ENCODE measurements at places on chromosomes 5 and 9.
A peak's percentile ranks its signal among the peaks of the same experiment; 100 is the strongest.

GRCh38 chr9:130029223-130029973 lies 13.6 kb downstream of the FNBP1 start:
- H3K4me3 ChIP-seq: no peak overlapping the region
- peaks cover 6% of the 10 kb centered on the region for H3K4me1 ChIP-seq
- no peaks in the 10 kb centered on the region for H3K36me3 ChIP-seq
- DNase-seq: no peak
- no peak overlapping the region for H3K27ac ChIP-seq

GRCh38 chr9:112327718-112328450 lies 5.5 kb downstream of the PTBP3 start:
- no peaks in the 10 kb centered on the region for H3K36me3 ChIP-seq
- no peak overlapping the region for H3K27ac ChIP-seq
- no peaks in the 10 kb centered on the region for H3K4me1 ChIP-seq
- no peaks in the 10 kb centered on the region for H3K27me3 ChIP-seq

- peak; percentile 60 for DNase-seq
- peaks cover 11% of the 10 kb centered on the region for H3K4me1 ChIP-seq
- peak overlapping the region; percentile 99 for H3K4me3 ChIP-seq
- H3K36me3 ChIP-seq: peaks cover 29% of the 10 kb centered on the region
- peak overlapping the region; percentile 97 for H3K27ac ChIP-seq
- H3K27me3 ChIP-seq: no peaks in the 10 kb centered on the region
These were observed 1.6 kb downstream of the SKP1 start for GRCh38 chr5:134174841-134175839.

DNA sequence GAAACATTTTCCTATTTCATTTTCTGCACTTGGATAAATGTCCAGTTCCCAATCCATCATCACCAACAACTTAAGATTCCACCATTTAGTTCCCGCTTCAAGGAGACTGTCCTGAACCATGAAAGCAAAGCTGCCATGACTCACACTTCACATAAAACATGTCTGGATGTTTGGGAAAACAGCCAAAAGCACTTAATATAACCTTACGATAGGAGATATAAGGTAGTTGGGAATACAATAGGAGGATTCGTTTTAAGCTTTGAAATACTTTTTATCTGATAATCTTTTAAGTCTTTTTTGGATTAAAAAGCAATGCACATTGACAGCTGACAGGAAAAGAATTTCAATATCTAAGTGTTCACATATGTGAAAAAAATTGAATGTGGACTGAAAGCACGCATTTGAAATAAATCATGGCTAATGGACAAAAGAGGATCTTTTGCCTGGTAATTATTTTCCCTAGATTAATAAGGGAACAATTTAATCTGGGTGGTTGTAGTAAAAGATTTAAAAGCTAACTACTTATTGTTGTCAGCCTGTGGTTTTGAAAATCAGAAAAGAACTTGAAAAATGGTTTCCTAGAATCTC lies 17.3 kb upstream of the TGFBI start:
- H3K4me3 ChIP-seq: no peak overlapping the region
- H3K4me1 ChIP-seq: peaks cover 57% of the 10 kb centered on the region
- H3K27me3 ChIP-seq: no peaks in the 10 kb centered on the region
- no peaks in the 10 kb centered on the region for H3K36me3 ChIP-seq
- DNase-seq: peak; percentile 93

DNA sequence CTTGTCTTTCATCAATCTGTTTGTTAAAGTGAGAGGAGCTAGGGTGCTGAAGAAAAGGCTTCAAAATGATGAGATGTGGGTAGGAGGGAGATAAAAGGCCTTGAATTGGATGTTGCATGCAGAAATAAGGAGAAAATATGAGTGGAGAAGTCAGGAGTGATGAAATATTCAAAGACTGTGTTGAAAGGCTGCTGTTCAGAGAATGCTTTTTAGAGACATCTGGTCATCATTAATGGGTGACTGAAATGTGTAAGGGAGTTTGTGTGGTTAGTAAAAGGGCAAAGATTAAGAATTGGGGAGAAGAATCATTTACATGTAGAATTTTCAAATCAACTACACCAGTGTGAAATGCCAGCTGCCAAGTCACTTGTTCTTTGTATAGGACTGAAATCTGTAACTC lies 383.9 kb downstream of the MAT2B start:
- DNase-seq: peak; percentile 83
- H3K36me3 ChIP-seq: no peaks in the 10 kb centered on the region
- H3K27me3 ChIP-seq: no peaks in the 10 kb centered on the region
- H3K27ac ChIP-seq: no peak overlapping the region
- H3K4me1 ChIP-seq: no peaks in the 10 kb centered on the region

DNA sequence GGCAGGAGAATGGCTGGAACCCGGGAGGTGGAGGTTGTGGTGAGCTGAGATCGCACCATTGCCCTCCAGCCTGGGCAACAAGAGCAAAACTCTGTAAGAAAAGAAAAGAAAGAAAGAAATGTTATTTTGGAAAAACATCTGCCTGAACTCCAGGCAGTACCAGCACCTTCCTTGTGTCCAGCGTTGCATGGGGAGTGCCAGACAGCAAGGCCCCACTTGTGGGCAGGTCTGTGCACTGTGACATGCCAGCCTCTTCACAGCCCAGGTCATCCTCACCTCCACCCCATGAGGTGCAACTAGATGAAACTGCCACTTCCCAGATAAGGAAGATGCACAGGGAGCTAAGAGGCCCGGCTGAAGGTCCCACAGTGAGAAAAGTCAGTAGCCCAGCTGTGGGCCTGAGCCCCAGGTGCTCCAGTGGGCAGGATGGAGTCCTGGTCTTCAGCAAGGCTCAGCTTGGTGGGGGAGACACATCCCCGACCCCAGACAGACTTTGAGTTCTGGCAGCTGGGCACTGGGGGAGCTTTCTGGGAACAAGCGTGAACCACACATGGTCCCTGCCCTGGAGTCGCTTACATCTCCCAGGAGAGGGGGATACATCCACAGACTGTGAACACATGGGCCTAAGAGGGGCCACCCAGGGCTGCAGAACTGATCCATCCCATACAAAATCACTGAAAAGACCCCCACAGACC lies 146.9 kb upstream of the IER5L start:
- DNase-seq: no peak
- H3K4me3 ChIP-seq: no peak overlapping the region
- H3K4me1 ChIP-seq: peaks cover 11% of the 10 kb centered on the region
- no peak overlapping the region for H3K27ac ChIP-seq
- no peaks in the 10 kb centered on the region for H3K36me3 ChIP-seq

- no peak overlapping the region for H3K4me3 ChIP-seq
- no peaks in the 10 kb centered on the region for H3K4me1 ChIP-seq
- H3K27me3 ChIP-seq: no peaks in the 10 kb centered on the region
- no peaks in the 10 kb centered on the region for H3K36me3 ChIP-seq
- H3K27ac ChIP-seq: no peak overlapping the region
These were observed 68.2 kb downstream of the BARX1 start for GRCh38 chr9:93886911-93887310.

DNA sequence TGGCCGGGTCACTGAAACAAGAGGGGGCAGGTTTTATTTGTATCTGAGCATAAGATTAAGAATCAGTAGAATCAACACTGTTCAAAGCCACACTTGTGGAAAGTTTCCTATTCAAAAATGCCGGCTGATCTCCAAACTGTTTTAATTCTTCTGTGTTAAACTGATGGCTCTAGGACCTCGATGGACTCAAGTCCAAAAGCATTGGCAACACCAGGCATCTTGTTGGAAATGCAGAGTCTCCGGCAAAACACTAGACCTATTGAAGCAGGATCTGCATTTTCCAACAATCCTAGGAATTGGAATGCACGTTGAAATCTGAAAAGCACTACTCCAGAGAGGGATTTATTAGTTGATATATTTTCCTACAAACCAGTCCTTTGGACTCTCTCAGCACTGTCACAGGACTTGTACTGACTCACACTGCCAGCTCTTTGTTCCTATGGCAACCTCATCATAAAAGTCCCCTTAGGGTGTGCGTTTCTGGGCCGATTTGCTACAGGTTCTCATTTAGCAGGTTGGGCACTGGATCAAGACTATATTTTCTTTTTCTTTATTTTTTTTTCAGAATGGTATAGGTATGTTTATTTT lies 48.1 kb upstream of the PCA3 start:
- DNase-seq: peak; percentile 41
- H3K27me3 ChIP-seq: no peaks in the 10 kb centered on the region
- no peak overlapping the region for H3K27ac ChIP-seq
- H3K4me1 ChIP-seq: no peaks in the 10 kb centered on the region

DNA sequence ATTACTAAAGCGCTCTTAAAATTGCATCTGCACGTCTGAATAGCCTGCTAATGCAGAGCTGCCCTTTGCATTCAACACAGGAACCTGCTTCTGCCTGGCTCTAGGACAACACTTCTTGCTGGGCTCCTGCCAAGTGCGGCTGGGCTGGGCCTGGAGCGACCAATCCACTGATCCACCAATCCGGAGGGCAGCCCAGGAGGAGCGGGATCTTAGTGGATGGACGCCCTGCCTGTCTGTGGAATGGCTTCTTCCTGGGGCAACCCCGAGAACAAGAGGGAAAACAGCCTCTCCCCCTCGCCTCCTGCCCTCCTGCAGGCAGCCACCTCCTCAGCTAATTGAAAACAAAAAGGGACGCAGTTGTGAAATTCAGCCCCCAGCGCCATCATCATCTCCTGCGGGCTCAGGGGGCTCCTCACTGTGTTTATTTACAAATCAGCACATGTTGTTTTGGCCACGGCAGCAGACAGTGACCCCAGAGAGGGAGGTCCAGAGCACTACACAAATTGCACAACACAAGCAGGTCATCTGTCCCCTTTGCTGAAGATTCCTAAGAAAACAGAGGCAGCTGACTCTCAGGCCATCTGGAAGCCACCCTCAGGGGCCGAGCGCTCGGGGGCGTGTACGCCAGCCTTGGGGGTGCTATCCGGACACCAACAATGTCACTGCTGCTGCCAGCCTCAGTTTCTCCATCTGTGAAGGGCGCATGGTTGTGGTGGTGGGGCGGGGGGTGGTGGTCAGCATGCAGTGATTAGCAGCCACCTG lies 57.3 kb downstream of the GADD45G start:
- H3K36me3 ChIP-seq: no peaks in the 10 kb centered on the region
- no peak overlapping the region for H3K27ac ChIP-seq
- peaks cover 11% of the 10 kb centered on the region for H3K4me1 ChIP-seq
- peaks cover 3% of the 10 kb centered on the region for H3K27me3 ChIP-seq
- peak overlapping the region; percentile 42 for H3K4me3 ChIP-seq
- DNase-seq: peak; percentile 95

DNA sequence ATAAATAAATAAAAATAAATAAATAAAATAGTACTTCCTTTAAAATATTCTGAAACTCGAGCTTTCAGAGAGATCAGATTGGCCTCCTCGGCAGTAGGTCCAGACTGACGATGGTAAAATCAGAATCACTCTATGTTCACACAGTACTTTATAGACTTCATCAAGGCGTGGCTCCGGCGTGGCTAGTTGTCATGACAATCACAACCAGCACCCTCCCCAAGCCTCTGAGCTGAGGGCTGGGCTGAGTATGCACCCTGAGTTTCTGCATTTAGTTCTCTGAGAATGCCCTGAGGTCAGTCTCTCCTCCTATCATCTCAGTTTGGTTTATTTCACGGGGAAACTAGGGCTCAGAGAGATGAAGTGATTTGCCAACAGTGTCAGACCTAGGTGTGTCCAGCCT lies 43.3 kb upstream of the BARHL1 start:
- no peak for DNase-seq
- no peaks in the 10 kb centered on the region for H3K4me1 ChIP-seq
- no peak overlapping the region for H3K27ac ChIP-seq
- H3K36me3 ChIP-seq: no peaks in the 10 kb centered on the region
- H3K27me3 ChIP-seq: no peaks in the 10 kb centered on the region

- no peak overlapping the region for H3K27ac ChIP-seq
- DNase-seq: peak; percentile 26
- H3K36me3 ChIP-seq: no peaks in the 10 kb centered on the region
- no peaks in the 10 kb centered on the region for H3K4me1 ChIP-seq
These were observed 402.3 kb upstream of the ZNF608 start for GRCh38 chr5:125148706-125149105.

- peak; percentile 56 for DNase-seq
- H3K27ac ChIP-seq: no peak overlapping the region
- no peaks in the 10 kb centered on the region for H3K27me3 ChIP-seq
- no peaks in the 10 kb centered on the region for H3K36me3 ChIP-seq
- H3K4me3 ChIP-seq: no peak overlapping the region
- H3K4me1 ChIP-seq: no peaks in the 10 kb centered on the region
These were observed 49.5 kb upstream of the CD180 start for GRCh38 chr5:67246108-67246507.

DNA sequence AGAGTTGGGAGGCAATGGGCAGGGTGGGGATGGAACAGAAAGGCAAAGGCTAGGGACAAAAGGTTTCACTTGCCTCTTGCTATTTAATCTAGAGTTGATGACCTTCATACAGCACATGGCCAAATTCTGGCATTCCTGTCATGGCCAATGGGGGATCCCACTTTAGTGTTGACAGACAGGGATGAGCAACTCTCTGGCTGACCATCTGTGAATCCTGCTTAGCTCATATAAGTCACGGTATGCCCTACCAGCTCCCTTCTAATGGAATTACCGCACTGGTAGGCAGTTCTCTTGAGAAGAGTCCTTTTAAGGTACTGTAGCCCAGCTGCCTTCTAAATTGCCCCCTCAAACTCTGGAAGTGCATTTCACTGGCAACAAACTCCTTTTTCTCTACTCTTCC lies 76.1 kb downstream of the MAMDC2 start:
- peak overlapping the region; percentile 83 for H3K27ac ChIP-seq
- H3K4me3 ChIP-seq: no peak overlapping the region
- no peak for DNase-seq
- no peaks in the 10 kb centered on the region for H3K27me3 ChIP-seq
- H3K4me1 ChIP-seq: peaks cover 37% of the 10 kb centered on the region

- H3K36me3 ChIP-seq: no peaks in the 10 kb centered on the region
- DNase-seq: no peak
- H3K4me3 ChIP-seq: no peak overlapping the region
- no peaks in the 10 kb centered on the region for H3K4me1 ChIP-seq
- peaks cover 2% of the 10 kb centered on the region for H3K27me3 ChIP-seq
- no peak overlapping the region for H3K27ac ChIP-seq
These were observed 272.4 kb downstream of the CDK5RAP2 start for GRCh38 chr9:120307599-120307998.

- no peak for DNase-seq
- no peak overlapping the region for H3K4me3 ChIP-seq
- H3K4me1 ChIP-seq: no peaks in the 10 kb centered on the region
- H3K27ac ChIP-seq: no peak overlapping the region
- H3K36me3 ChIP-seq: no peaks in the 10 kb centered on the region
- H3K27me3 ChIP-seq: no peaks in the 10 kb centered on the region
These were observed 277.8 kb upstream of the TYRP1 start for GRCh38 chr9:12415361-12415760.

DNA sequence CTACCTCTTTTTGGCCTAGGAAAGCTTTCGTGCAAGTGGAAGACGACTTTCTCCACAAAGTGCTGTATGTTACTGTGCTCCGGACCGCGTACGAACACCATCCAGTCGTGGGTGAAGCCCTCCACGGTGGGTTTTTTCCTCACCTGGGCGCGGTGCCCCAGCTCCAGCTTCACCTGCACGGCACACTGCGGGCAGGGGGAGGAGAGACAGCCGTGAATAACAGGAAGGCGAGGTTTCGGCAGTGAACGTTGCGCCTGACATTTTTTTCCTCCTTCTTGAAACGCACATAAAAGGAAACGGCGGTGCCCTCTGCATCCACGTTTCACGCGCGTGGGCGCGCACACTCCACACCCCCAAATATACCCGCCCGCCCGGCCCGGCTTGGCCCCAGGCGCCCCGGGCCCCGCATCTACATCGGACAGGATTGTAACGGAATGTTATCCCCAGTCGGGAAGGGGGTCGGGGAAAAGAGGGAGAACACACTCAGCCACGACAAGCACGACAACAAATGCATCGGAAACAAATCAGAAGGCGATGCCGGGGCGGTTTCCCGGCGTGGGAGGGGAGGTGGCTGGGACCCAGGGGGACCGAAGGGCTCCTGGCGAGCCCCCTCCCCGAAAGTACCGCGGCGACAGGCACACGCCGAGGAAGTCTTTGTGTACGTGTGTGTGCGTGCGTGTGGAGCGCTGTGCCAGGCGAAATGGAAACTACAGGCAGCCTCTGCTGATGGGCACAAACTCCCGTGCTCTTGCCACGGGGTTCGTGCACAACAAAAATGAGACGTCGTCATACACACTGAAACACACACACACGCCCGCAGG lies 1.4 kb downstream of the MLLT3 start:
- peaks cover 20% of the 10 kb centered on the region for H3K4me1 ChIP-seq
- DNase-seq: peak; percentile 39
